ENCODE measurements at places on chromosomes 11 and 22.

DNA sequence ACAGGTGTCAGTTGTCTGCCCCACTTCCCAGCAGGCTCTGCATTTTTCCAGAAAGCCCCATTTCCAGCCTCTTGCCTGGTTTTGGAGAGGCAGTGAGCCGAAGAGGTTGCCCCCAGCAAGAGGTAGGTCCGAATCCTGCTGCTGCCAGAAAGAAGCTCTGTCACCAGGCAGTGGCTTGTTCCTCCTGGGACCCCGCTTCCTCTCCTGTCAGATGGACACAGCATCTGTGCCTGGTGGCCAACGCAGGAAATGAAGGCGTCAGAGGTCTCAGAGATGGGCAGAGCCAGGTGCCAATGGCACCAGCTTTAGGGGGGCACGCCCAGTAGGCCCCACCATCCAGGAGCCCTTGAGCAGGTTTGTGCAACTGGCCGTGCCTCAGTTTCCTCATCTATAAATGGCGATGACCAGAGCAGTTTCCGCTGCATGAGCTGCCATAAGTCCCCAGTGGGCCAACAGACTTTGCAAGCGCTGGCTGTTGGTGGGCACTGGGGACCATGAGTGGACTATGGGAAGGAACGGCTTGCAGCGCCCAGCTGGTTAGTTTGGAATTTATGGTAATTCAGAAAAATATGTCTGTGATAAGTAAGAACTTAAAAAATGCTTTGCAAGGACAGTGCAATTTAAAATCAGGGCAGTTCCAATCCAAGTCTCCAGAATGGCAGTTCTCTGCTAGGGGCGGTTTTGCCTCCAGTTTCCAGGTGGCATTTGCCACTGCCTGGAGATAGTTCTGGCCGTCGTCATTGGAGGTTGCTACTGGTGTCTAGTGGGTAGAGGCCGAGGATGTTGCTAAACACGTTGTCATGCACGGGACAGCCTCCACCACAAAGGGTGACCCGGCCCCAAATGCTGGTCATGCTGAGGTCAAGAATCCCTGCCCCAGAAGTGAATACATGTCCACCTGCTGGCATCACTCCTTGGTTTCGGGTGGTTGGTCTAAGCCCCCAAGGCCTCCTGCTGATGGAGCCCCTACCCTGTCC, 2.3 kb upstream of the OSBPL5 start:
- no peak for DNase-seq

GRCh38 chr22:36286096-36286957, 33.4 kb downstream of the APOL1 start:
- no peak for DNase-seq

- no peak for DNase-seq
Measured at GRCh38 chr11:128208329-128209137, 378.8 kb downstream of the ETS1 start.

DNA sequence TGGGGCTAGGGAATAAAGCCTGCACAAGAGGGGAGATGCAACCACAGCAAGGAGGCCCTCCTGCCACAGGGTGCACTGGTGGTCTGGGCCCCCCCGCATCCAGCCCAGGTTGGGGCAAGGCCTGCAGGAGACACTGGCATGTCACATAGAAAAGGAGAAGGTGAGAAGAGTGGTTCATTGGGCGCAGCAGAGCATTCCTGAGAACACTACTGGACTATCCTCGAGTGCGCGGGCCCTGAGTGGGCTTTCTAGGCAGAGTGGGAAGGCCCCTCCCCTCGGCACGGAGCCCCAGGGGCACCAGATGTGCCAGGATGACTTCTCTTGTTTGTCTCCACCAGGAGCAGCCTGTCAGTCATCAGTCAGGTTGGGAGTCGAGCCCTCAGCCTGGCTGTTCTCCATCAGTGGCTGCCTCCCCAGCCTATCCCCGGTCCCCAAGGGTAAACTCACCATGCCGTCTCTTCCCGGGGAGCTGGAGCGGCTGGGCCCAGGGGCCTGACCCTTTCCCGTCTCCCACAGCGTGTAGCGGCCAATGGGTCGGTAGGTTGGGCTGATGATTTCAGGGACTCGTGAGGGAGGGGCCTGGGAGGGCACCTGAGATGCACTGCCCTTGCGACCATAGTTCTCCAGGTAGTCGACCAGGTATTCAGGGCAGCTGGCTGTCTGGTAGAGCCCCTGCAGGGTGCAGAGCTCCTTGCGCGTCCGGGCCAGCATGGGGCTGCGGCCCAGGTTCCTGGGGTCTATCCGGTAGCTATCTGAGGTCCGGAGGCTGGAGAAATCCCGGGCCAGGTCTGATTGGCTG, 9.0 kb downstream of the USP2 start:
- no peak for DNase-seq

DNA sequence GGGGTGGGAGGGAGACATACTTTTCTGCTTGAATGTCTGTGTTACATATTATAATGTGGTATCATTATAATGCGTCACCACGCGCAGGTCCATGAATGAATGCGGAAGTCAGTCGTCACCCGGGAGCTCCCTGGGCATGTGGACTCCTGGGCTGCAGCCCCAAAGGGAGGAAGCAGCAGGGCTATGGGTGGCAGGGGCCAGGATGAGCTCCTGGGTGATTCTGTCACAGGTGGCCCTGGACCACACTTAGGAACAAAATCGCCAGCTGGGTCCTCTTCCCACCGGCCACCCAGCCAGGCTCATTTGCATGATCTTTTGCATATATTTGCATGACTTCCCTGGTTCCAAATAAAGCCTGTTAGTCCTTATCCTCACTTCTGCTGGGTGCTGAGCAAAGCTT, 51.2 kb downstream of the KCNJ4 start:
- DNase-seq = no peak

- DNase-seq = no peak
Measured at GRCh38 chr11:86933891-86934581, 21.2 kb downstream of the FZD4 start.

- DNase-seq = no peak
Measured at GRCh38 chr22:42732081-42732480, 11.4 kb upstream of the A4GALT start.

- no peak for DNase-seq
Measured at GRCh38 chr11:69278091-69278867, 15.7 kb upstream of the MYEOV start.

GRCh38 chr22:23227380-23227779, 47.1 kb downstream of the BCR start:
- no peak for DNase-seq

GRCh38 chr11:45815747-45816146, 10.8 kb downstream of the SLC35C1 start:
- DNase-seq = no peak

GRCh38 chr11:64954201-64954600, 17.7 kb downstream of the MAJIN start:
- no peak for DNase-seq

DNA sequence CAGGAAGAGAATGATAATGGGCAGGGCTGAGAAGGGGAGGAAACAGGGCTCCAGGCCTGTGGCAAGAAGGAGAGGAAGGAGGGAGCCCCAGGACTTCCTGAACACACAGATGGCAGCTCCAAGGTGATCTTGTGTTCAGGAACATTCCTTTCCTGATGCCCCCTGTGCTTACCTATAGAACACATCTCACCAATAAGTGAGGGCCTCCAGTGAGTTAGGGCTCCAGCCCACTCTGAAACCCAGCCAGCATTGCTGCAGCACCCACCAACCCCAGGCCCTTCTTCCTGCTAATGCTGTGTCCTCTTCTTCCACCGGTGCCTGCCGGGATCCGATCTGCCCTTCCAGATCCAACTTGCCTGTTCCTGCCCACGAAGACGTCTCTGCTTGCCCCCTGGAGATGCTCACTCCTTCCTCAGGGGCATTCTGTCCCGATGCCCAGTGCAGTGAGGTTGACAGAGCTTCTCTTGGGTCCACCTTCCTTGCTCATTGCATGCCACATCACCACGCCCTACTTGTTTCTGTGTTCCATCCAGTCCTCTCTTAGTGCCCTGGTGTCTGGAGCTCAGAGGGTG, 17.4 kb downstream of the ANKK1 start:
- no peak for DNase-seq

- DNase-seq = no peak
Measured at GRCh38 chr11:30567120-30567519, 19.0 kb downstream of the MPPED2 start.

- DNase-seq = no peak
Measured at GRCh38 chr22:23219822-23220484, 39.6 kb downstream of the BCR start.

- no peak for DNase-seq
Measured at GRCh38 chr11:63280920-63281319, 37.5 kb upstream of the SLC22A25 start.

DNA sequence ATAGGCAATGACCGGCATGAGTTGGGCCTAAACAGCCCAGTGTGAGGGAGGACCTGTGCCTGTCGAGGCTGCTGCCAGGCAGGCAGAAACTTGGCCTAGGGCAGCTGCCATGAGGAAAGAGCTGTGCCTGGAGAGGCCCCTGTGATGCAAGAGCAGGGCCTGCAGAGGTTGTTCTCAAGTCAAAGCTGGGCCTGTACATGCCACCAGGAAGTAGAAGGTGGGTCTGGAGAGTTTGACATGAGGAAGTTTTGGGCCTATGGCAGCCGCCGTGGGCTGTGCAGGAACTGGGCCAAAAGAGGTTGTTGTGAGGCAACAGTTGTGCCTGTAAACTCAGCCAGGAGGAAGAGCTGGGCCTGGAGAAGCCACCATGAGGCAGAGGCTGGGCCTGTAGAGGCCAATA, 43.2 kb downstream of the OR4C45 start:
- no peak for DNase-seq

- DNase-seq = no peak
Measured at GRCh38 chr11:46339816-46340215, 7.4 kb upstream of the DGKZ start.

DNA sequence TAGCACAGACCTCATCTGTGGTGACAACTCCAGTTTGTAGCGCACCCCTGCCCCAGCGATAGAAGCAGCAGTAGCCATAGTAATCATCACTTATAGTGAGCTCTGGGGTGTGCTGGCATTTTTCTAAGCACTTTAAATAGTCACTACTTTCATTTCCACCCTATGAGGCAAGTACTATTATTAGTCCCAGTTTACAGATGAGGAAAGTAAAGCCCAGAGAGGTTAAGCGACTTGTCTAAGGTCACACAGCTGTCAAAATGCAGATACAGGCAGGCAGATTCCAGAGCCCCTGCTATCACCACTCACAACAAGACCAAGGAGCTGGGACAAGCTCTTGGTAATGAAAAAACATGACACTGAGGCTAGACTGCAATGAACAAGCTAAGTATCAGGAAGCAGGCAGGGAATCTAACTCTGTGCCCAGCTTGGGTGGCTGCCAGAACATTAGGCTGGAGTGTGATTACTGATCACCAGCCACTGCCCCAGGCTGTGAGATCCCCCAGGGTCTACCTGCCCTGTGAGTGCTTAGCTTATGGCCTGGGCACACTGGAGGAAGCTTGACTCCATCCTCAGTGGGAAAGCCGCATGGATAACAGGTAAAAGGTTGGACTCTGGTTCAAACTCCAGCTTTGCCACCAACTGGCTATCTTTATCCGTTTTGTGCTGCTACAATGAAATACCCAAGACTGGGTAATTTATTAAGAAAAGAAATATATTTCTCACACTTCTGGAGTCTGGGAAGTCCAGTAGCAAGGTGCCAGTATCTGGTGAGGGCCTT, 561.1 kb downstream of the MN1 start:
- no peak for DNase-seq

GRCh38 chr22:32574411-32574810, 99.8 kb downstream of the FBXO7 start:
- no peak for DNase-seq

GRCh38 chr11:59654893-59655292, 13.9 kb downstream of the PATL1 start:
- no peak for DNase-seq

DNA sequence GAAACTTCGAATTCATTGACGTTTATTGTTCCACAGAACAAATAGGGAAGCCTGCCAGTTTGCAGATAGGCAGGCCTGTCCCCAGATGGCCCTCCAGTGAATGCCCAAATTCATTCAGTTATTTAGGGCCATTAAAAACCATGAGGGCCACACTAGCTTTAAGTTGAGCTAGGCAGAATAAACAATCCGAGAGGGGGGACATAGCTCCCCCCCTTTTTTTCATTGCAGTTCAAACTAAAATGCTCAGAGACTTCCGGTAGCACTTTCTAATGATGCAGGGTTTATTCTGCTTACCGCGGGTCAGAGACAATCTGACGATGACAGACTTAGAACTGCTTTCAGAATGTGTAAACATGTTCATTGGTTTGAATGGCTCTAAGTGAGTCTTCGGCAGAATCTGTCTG, 72.0 kb downstream of the ZBTB16 start:
- DNase-seq = no peak

DNA sequence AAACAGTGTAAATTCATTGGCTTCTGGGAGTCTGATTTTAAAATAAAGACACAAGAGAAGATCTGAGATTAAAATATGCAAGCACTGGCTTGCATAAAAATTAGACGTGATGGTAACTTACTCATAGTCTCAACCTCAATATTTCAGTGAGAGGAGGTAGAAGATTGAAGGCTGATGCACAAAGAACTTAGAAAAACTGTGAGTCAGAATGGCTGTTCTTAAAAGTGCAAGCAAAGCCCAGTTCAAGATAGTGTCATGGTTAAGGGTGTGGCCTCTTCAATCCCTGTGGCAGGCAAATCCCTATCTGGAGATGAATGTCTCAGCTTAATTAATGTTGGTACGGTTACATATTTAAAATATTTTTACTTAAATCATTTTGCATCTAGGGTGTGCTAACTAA, 33.6 kb upstream of the FIBIN start:
- DNase-seq = no peak

GRCh38 chr11:35780951-35781860, 118.6 kb downstream of the TRIM44 start:
- DNase-seq = no peak

DNA sequence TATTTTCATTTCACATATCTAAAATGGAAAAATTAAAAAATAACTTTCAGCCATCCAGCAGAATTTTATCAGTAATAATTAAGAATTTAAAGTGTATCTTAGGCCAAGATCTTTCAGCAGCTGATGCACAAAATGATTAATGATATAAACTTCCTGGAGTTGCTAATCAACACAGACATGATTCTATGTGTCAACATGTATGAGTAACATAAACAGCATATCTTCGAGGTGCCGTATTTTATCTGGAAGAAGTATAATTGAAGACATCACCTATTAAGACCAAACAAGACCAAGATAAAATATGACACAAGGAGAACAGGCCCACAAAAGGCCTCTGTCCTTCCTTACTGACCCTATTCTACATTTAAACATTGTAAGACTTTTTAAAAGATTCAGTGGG, 45.2 kb downstream of the SLC5A12 start:
- DNase-seq = no peak

- no peak for DNase-seq
Measured at GRCh38 chr22:48327721-48328120, 1500.0 kb downstream of the BRD1 start.

DNA sequence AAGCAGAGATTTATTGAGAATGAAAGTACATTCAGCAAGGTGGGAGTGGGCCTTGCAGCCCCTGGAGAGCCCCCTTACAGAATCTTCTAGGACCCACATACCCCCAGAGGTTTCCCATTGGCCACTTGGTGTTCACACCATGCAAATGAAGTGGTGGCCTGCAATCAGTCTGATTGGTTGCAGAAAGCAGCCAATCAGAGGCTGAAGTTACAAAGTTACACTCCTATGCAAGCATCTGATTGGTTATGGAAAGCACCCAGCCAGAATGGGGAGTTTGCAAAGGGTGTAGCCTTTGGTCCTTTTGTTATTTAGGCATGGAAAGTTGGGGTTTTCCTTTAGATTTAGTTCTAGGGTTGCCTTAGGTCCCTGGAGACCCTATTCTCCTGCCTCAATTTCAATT, 34.9 kb downstream of the UVRAG start:
- DNase-seq = no peak

GRCh38 chr22:46795140-46795539, 32.7 kb downstream of the TBC1D22A start:
- no peak for DNase-seq

- DNase-seq = no peak
Measured at GRCh38 chr11:15334766-15335165, 220.0 kb downstream of the INSC start.
